ENCODE measurements at places on chromosomes 11 and 22. TPM values are rescaled to one million over a fixed set of nuclear protein-coding genes. Genes with fewer than 3 reads are reported as not detected.

Gene MS4A4A
- total RNA-seq = not detected

Gene MYOD1
- total RNA-seq = not detected

Gene MPPED2
- 0.20 TPM for total RNA-seq

Gene PTGDR2
- 0.07 TPM for total RNA-seq

Gene NLRP14
- 0.07 TPM for total RNA-seq

Gene CASTOR1
- total RNA-seq = 10.4 TPM

Gene EMSY
- 11.6 TPM for total RNA-seq

Gene APOA5
- not detected for total RNA-seq

Gene C22orf42
- not detected for total RNA-seq

Gene WNT11
- not detected for total RNA-seq

Gene TBX10
- total RNA-seq = not detected

Gene UPB1
- under 0.01 TPM for total RNA-seq

Gene NTM
- 64.2 TPM for total RNA-seq

Gene MAP6
- total RNA-seq = 2.4 TPM

Gene SYNGR1
- total RNA-seq = 7.2 TPM

Gene TSKU
- total RNA-seq = 23.1 TPM

Gene BTG4
- not detected for total RNA-seq

Gene OR51E1
- total RNA-seq = not detected

Gene BIRC3
- total RNA-seq = 2.5 TPM

Gene DESI1
- 20.8 TPM for total RNA-seq

Gene OR5D18
- not detected for total RNA-seq

Gene APOA4
- not detected for total RNA-seq

Gene OR5B21
- total RNA-seq = not detected

Gene TTC17
- 83.9 TPM for total RNA-seq

Gene RGL4
- total RNA-seq = not detected

Gene C1QTNF4
- 0.17 TPM for total RNA-seq

Gene FAM181B
- total RNA-seq = 0.20 TPM

Gene TNRC6B
- 17.9 TPM for total RNA-seq

Gene IL18
- total RNA-seq = 0.23 TPM

Gene KRTAP5-2
- total RNA-seq = not detected

Gene NPAS4
- not detected for total RNA-seq

Gene BEST1
- total RNA-seq = 3.1 TPM

Gene CCDC81
- 4.2 TPM for total RNA-seq

Gene TMPRSS4
- not detected for total RNA-seq

Gene OR6A2
- total RNA-seq = 0.26 TPM

Gene MS4A6E
- total RNA-seq = not detected

Gene CLDN5
- 0.86 TPM for total RNA-seq

Gene TRIM77
- total RNA-seq = not detected

Gene YDJC
- 8.5 TPM for total RNA-seq

Gene CCDC82
- total RNA-seq = 16.9 TPM

Gene FGF19
- not detected for total RNA-seq

Gene OR51B2
- total RNA-seq = 0.13 TPM

Gene MS4A12
- total RNA-seq = not detected

Gene SCGB1A1
- not detected for total RNA-seq

Gene SLC22A12
- total RNA-seq = not detected

Gene USP2
- total RNA-seq = 0.33 TPM

All from smooth muscle cell of the pulmonary artery (primary cell).